ENCODE measurements at places on chromosomes 7 and 10.

DNA sequence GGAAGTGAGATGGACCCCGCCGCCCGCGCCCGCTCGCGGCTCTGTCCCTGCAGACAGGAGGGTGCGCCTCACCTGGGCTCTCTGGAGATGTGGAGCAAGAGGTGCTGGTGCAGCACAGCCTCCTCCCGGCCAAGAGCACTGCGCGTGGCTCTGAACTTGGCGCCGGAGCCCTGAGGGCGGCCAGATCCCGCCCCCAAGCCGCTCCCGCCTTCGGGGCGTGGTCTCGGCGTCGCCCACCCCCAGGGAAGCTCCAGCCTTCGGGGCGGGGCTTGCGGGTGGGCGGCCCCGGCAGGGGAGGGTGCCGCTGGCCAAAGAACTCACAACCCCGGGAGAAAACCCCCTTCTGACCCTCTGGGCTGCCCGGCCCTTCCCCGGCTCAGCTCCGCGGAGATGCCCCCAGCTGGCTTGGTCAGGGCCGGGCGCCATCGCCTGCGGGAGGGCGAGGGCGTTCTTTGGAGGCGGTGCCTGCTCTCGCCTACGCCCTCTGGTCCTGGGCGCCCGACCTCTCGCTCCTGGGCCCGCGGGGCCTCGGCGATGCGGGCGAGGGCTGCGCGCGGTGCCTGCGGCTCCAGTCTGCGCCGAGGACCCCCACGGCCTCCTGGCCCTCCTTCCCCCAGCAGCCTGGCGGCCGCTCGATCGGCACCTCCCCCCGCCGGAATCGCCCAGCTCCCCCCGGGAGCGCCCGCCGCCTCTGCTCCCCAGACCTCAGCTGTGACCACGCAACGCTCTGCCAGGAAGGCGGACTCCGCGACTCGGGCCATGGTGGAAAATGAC lies at the start of gene ZNF488:
Gene ZNF488 (minus strand): TSS at position 146 of the 774 bp plus-strand sequence. CDS start 15,464 bp downstream, outside the sequence.
- DNase-seq = peak; percentile 71

DNA sequence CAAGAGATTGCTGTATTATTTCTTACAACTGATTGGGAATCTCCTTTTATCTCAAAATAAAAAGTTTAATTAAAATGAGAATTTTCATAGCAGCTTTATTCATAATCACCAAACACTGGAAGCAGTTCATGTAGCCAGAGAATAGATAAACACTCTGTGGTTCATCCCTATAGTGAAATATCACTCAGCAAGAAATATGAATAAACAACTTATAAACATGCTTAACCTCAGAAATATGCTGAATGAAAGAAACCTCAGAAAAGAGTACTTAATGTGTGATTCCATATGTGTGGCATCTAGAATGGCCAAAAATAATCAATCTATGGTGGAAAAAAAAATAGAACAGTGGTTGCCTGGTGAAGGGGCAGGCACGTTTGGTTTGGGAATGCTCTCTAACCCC lies 33.3 kb downstream of the MYO1G start:
- no peak for DNase-seq

DNA sequence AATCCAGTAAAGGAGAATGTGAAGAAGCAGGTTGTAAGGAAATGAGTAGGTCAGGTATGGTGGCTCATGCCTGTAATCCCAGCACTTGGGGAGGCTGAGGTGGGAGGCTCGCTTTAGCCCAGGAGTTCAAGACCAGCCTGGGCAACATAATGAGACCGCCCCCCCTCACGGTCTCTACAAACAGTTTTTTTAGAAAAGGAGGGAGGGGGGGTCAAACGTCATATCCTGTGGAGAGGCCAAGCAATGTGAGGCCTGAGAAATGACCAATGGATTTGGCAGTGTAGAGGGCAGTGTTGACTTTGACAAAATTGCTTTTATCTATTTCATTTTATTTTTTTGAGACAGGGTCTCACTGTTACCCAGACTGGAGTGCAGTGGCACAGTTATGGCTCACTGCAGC lies 2.3 kb upstream of the DNAJB12 start:
- no peak for DNase-seq

DNA sequence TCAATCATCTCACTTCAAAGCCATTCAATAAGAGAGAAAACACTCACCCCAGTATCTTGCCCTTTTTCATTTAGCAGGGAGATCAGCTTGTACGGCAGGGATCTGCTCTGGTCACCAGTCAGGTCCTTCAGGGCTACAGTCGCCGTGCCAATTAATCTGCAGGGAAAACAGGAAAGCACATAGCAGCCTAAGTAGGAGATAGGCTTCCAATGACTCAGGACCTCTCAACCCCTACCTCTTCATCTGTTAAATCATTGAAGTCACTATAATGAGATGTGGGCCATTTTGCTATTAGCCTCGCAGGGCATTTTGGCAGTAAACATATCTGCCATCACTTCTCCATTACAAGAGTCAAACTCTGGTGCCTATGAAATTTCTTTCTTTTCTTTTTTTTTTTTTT lies 50.8 kb downstream of the MYOF start:
- no peak for DNase-seq

DNA sequence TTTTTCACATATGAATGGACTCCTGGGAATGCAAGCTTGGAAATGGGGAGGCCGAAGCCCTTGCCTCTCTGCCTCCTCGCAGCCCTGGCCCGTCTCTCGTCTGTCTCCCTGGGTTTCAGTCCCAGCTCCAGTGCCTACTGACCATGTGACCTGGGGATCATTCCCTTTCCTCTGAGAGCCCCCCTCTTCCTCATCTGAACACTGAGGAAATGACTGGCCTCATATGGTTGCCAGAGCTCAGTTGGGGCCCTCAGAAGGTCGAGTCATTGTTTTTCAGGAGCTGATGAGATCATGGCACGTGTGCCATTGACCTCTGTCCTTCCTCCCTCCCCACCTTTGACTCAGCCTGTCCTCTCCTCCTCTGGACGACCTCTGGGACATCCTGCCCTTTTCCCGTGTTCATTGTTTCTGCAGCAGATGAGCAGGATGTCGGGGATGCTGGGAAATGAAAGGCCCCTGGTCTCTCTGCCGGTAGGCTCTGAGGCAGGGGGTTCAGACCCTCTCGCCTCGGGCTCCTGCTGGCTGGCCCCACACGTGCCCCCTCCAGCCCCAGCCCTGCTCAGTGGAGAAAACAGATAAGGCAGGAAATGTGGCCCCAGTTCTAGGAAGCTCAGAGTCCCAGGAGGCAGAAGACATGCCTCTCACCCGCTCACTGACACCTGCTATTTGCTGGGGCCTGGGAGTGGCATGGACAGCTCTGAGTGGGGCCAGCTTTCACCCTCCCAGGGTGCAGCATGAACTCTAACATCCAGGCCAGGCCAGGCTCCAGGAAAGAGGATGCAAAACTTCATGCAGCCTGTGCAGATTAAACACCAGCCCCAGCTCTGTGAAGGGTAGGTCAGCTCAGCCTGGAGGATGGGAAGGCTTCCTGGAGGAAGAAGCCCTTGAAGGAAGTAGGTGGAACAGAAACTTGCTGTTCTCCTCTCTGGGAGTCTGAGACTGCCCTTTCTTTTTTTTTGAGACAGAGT lies 8.3 kb upstream of the PPP1R35 start:
- DNase-seq = peak; percentile 8

- DNase-seq = no peak
Measured at GRCh38 chr10:127872011-127872761, 20.6 kb downstream of the CLRN3 start.

DNA sequence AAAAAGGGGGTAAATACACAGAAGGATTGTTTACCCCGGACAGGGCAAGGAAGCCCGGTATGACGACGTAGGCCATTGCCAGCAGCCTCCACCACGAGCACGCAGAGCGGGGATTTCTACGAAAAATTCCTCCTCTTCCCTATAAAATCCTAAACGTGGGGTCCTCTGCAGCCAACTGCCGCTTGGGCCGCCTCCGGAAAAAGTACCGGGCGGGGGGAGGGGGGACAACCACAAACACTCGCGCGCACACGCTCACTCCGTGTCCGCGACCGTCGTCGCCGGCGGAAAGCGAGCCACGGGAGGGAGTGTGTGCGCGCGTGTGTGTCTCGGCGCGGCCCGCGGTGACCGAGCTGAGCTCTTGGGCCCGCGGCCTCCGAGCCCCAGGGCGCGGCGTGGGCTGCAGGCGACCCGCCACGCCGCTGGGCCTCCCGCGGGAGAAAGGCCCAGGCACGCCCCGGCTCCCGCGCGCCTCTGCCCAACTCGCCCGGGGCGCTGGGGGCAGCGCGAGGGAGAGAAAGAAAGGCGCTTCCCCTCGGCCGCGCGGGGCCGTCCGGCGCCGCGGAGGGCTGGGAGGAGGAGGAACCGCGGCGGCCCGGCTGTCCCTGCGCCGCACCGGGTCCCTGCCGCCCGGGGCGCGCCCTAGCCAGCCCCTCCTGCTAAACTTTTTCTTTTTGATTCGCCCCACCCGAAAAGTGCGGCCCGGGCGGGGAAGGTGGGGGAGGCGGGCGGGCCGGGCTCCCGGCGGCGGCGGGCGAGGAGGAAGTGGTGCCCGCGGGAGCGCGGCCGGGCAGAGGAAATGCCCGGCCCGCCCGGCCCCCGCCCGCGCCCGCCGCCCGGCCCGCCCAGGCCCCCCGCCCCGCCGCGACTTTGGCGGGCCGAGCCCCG lies 1.5 kb downstream of the CTBP2 start:
- peak; percentile 57 for DNase-seq

GRCh38 chr10:121240011-121240410 lies 358.2 kb downstream of the FGFR2 start:
- no peak for DNase-seq

DNA sequence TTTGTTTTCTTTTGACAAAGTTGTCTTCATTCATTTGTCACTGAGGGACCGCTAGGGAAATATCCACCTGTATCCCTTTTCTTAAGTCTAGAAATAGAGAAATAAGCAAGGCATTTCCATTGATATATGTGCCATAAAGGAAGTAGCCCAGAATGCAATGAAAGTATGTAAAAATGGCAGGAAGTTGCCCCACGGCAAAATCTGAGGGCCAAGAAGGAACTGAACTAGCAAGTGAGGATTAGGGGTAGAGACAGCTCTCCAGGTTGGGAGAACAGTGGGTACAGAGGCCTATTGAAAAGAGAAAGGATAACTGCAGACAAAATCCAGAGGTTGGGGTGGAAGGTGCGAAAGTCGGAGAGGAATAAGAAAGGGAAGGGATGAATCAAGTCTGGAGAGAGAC lies 56.6 kb upstream of the TOMM7 start:
- DNase-seq = no peak

- no peak for DNase-seq
Measured at GRCh38 chr7:32881074-32881982, 10.2 kb downstream of the KBTBD2 start.

GRCh38 chr7:2478800-2479199 lies 2.6 kb upstream of the GRIFIN start:
- no peak for DNase-seq

GRCh38 chr7:14931511-14932215 lies 29.1 kb upstream of the DGKB start:
- DNase-seq = no peak

DNA sequence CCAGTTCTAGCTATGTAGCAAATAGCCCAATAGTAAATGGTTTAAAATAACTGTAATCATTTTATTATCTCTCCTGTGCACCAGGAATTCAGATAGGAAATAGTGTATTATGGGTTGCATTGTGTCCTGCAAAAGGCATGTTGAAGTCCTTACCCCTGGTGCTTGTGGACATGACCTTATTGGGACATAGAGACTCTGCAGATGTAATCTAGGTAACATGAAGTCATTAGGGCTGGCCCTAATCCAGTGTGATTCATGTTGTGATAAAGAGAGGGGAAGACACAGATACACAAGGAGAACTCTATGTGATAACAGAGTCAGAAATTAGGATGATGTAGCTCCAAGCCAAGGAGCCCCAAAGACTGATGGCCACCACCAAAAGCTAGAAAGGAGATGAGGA lies 462.8 kb downstream of the GALNT17 start:
- no peak for DNase-seq

- no peak for DNase-seq
Measured at GRCh38 chr7:151830121-151830830, 46.6 kb downstream of the PRKAG2 start.

DNA sequence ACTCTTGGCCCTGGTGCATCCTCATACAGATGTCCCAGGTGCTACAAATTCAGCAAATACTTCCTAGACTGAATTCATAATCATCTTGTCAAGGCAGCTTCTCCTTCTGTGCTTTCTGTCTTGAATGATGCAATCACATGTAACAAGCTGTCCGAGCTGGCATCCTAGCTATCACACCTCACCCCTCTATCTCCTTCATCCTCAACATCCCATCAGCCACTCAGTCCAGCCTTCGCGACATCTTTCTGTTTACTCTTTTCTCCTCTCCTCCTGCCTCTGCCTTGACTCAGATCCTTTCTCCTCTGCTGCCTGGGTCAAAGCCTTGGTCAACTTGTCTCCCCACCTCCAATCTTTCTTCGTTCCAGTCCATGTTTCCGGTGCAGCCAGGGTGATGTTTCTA lies 240.4 kb upstream of the CELF2 start:
- DNase-seq = no peak

- no peak for DNase-seq
Measured at GRCh38 chr10:102431452-102432124, 786 bp downstream of the CUEDC2 start.

- DNase-seq = no peak
Measured at GRCh38 chr7:82631998-82632397, 188.4 kb upstream of the CACNA2D1 start.

DNA sequence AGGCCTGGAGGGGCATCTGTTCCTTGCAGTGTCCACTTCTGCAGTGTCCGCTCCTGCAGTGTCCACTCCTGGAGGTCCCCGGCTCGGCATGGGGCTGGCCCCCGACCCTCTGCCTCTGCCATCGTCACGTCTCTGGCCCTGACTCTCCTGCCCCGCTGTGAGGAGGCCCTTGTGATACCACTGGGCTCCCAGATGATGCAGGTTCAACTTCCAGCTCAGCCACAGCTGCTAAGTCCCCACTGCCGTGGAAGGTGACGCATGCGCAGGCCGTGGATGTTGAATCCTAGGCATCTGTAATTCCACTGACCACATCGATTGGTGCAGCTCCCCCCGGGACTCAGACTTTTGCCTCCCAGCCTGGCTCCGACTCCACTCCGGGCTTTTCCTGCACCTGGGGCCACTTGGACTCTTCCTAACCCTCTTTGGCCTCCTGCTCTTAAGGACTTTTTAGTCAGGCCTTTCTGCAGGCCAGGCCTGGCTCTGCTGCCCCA lies 95.1 kb downstream of the GLRX3 start:
- no peak for DNase-seq

- no peak for DNase-seq
Measured at GRCh38 chr7:30309842-30310435, 25.5 kb downstream of the ZNRF2 start.

DNA sequence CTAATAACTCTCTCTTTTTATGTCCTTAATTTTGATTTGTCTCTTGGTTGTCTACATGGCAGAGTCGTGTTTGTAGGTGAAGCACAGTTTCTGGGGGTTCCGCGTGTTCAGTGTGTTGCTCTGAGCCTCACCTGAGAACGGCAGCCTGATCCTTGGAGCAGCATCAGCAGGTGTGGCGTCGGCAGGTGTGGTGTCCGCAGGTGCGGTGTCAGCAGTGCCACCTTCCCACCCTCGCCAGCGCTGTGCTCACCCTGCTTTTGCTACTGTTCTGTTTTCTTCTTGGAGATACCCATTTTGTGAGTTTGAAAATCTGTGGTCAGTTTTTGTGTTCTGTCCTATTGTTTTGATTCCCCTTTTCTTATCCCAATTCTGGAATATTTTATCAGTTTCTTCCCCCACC lies 406.6 kb downstream of the GLRX3 start:
- no peak for DNase-seq

Measured in gastrocnemius medialis (tissue), 4 donors.